ENCODE measurements at places on chromosomes 2 and 18.

DNA sequence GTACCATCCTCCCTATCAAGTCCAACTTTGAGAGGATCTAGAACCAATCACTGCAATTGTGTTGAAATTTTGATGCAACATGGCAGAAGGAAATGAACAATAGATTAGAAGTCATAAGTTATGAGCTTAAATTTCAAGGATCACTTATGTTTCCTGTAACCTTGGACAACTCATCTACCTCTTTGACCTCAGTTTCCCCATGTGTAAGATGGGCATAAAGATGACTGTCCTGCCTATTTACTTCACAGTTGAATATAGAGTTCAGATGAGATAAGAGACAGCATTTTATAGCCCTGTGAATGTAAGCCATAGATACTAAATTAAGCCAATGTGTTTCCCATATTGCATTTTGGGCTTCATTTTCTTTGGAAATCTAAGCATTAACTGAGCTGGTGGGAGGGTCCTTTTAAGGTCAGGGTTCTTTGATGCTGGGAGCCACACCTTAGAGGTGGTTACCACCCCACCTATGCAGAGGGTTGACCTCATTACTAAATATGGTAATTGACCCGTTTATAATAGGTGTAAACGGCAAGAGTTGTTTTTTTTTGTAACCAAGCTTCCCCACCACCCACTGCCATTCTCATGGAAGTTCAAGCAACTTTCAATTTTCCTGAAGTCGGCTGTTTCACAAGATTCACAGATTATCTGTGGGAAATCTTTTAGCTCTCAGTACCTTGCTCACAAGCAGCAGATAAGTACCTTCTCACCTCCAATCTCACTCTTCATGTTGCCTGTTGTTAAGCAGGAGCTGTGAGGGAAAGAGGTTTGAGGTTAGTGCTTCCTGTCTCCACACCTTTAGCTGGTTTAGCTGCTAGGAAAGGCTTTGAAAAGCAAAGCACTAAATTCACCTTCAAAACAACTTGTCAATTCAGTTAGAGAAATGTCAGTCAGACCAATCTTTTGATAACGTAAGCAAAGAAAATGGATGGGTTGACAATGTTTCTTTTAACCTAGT is 13.3 kb downstream of the CD28 start:
- no peak for DNase-seq

DNA sequence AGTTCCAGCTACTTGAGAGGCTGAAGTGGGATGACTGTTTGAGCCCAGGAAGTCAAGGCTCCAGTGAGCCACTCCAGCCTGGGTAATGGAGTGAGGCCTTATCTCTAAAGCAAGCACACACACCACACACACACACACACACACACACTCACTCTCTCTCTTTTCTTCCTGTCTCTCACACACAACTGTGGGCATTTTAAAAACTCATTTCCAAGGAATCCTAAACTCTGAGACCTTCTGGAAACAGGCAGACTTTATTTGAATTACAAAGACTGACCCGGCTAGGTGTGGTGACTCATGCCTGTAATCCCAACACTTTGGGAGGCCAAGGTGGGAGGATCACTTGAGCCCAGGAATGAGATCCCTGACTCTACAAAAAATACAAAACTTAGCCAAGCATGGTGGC is 21.3 kb downstream of the WDSUB1 start:
- DNase-seq, result no peak

- no peak for DNase-seq
Observed at GRCh38 chr2:180012523-180012922, 5.4 kb upstream of the CWC22 start.

GRCh38 chr2:45780541-45781463 is 129.3 kb downstream of the PRKCE start:
- no peak for DNase-seq

GRCh38 chr2:10863837-10864236 is 47.9 kb upstream of the KCNF1 start:
- no peak for DNase-seq

GRCh38 chr2:187207126-187207525 is 240.9 kb downstream of the CALCRL start:
- DNase-seq, result no peak

DNA sequence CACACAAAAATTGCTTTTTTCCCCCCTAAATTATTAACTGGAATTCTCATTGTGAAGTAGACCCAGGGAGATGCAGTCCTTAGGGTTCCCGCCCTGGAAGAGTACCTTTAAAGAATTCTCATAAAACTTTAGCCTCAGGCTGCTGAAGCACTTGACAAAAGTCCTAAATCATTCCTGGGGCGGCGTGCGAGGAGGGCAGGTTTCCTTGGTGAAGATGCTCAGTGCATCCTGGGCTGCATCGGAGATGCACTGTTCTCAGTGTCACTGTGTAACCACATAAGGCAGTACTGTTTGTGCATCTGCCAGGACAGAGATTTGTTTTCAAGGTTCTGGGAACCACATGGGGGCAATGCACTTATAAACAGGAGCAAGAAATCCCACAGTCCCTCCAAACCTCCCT is 62.6 kb downstream of the ZNF236 start:
- no peak for DNase-seq

GRCh38 chr2:48651158-48651790 is 33.6 kb downstream of the GTF2A1L start:
- no peak for DNase-seq

Measured in activated T-helper 1 cell treated with Interleukin-2 at 50 U/mL for 16 hours (primary cell).